Dermis blood vessel endothelial cell (primary cell): ENCODE measurements at places on chromosomes 7 and 10. TPM values are rescaled to one million over a fixed set of nuclear protein-coding genes. Genes with fewer than 3 reads are reported as not detected.

DNA sequence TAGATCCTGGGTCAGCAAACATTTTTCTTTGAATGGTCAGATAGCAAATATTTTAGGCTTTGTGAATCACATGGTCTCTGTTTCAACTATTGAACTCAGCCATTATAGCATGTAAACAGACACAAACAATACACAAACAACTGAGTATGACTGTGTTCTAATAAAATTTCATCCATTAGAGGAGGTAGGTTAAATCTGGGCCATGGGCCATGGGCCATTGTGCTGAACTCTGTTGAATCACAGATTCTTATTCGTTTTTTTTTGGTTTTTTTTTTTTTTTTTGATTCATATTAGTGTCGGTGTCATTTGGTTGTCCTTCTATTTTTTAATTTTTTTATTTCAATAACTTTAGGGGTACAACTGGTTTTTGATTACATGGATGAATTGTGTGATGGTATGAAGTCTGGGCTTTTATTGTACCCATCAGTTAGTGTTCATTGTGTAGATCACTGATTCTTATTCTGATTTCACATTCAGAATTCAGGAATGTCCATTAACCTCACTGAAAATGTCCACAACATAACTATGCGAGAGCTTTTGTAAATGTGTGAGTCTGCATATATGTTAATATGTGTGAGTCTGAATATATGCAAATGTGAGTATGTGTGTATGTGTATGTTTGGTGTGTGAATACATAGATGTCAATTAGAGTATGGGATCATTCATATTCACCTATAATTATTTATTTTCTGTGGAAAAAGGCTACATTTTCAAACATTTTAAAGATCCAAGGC lies 443.7 kb upstream of the GRM3 start:
- no peak for DNase-seq

DNA sequence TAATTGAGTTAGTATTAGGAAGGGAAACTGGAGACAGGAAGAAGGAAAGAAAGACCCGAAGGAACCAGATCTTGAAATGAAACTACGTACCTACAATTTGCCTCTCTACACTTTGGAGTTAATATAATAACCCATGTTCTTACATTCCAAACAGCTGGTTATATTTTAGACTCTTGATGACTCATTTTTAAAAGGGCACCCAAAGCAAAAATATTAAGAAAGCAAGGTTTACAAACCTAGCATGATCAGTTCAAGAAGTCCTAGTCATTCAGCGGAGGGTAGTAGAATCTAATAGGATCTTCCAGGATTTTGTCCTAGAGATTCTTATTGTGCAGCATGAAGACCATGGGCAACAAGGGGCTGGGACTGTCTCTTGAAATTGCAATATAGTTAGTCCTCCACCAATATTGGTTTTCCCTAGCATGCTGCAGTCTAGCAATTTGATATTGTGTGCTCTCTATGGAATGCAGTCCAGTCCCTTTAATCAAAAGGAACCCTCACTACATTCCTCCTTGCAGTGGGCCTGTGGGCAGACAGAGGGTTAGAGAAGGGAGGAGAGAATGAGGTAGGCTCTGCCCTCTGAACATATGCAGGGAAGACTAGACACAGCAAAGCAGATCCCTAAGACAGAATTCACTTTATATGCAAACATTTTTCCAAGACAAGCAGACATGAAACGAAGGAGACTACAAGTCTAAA lies 230.3 kb downstream of the INHBA start:
- DNase-seq, result no peak

- no peak for DNase-seq
Observed at GRCh38 chr7:69610374-69611084, 12.3 kb downstream of the AUTS2 start.

DNA sequence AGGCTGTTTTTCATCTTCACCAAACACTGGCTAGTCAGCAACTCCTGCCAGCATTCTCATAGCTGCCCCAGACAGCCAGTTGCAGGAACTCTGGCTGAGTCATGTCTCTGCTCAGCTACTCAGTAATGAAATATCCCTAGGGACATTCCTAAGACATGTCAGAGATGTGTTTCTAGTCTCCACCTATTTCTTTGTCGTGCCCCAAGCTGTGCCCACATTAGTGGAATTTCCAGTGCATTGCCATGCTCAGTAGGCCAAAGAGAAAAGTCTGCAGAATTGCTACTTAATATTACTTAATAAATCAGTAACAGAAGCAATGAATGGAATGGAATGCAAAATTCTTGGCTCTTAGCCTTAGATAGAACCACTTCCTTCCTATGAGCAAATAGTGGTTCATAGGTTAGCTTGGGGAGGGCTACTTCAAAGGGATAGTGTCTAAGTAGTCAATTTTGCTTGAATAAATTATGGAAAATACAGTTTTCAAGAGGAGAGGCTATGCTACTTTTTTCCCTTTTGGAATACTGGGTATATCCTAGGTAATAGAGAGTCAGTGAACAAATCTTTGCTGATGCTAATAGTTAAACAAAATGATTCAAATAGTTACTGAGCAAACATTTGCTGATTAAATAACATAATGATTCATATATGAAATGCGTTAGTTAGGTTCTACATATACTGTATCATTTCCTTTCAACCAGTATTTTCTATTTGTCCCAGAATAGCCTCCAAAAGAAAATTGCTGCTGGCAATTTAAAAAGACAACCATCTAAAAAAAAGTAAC lies 23.6 kb upstream of the SEMA3C start:
- peak; percentile 93 for DNase-seq

DNA sequence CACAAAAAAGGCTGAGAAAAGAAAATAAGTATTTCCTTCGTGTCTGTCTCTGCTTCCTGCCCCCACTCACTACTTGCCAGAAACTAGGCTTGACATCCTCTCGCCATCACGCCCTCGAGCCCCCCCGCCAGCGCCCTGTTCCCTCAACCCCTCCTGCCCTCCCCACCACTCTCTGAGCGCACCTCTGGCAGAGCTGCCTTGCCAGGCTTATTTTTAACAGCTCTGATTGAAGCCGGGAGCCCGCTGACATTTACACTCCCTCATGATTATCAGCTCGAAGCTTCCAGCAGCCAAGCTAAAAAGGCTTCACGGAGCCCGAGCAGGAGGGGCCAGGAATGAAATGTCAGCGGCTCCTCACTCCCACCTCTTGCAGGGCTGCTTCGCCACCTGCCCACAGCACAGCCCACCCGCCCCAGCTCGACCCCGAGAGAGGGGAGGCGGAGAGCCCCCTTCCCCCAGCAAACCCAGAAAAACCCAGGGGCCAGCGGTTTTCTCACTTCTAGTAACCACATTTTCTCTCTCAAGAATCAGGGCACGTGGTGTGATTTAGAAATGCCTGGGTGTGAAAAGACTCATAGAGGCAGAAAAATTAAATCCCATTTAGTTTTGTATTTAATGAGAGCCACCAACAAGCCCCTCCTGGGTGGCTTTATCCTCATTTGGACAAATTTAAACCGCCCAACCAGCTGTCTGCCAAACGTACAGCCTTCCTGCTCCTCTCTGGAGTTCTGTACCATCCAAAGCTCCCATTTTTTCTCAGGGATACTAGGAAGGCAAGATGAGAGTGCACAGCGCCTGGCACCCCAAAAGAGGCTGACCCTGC lies 89.3 kb downstream of the SLIT1 start:
- DNase-seq, result no peak

DNA sequence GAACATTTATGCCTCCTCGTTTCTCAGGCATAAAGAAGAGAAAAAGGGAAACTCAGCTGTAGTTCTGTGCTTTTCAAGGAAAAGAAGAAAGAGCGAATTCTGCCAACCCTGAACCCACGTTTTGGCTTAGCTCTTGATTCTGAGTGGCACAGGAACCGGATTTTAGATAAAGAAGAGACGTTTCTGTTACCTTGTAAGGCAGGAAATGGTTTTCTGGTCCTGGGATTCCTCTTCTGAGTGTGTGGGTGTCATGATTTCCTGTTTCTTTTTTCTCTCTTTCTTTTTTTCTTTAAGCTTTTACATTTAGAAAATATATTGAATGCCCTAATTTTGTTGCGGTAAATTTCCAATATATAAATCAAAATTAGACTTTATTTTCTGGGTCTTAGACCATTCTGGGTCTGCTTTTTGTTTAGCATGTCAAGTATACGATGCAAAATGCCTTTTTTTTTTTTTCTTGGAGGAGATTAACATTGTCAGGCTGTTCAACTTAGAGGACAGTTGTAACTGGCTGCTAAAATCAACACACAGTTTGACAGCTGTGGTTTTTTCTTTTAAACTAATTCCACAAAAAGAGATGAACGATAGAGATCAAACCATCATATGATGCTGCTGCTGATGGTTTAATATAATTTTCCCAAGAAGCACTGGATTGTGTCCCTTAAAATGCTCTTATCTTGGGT lies 190.8 kb downstream of the GATA3 start:
- no peak for DNase-seq

DNA sequence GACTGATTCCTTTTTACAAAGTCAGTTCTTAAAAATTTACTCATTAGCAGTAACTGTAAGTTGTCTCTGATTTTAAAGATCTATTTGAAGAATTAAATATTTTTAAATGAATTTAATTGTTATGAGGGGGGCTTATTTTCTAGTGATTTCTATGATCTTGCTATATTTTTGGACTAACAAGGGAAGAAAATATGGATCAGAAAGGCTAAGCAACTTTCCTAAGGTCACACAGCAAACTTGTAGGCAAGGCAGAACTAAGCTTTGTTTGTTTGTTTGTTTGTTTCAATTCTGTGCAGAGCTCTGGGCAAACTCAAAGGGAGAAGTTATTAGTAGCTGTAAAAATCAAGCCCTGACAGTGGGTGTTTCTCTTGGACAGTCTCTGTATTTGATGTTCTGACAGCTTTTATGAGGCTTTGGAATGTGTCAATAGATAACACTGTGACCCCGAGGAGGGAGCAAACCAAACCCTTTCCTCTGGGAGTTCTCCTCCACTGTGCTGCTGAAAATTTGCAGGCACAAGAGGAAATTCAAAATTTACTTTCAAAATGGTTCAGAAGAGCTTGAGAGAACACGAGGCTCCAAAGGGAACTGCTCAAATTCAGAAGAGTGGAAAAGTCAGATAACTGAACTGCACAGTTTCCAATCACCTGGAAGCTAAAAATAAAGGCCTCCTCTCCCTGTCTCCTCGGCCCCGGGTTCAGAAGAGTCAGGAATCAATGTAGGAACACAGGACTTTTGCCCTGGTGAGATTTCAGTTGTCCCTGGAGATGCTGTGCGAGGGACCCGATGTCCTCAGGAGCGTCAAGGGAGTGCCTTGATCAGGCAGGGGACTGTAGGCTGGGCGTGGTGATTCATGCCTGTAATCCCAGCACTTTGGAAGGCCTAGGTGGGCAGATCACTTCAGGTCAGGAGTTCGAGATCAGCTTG lies 325.7 kb downstream of the GATA3 start:
- no peak for DNase-seq

GRCh38 chr7:24715171-24715570 lies 42.1 kb downstream of the GSDME start:
- DNase-seq, result no peak

DNA sequence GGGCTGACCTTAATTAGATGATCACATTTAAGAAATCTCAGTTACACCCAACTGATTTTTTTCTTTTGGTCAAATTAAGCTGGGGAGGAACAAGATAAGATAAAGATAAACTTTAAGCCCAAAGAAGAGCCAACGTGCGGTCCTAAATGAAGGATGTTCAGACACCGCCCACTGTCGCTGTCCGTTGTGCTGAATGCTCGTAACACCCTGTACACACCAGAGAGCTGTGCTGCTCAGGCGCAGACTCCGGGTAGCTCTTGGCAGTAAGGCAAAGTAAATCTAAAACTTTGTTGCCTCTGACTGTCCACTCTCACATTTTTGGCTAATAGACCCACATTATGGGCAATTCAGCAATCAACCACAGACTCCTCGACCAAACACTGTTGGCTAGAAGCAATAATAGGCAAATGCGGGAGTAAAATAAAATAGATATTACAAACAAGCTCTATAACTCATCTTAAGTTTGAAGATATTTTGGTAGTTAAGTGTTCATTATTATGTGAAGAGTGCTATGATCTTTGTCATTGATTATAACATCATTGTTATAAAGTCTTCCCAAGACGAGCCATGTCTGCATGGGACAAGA lies 57.1 kb downstream of the PLPP4 start:
- DNase-seq, result peak; percentile 7

GRCh38 chr10:13527864-13528122 lies 1.0 kb downstream of the BEND7 start:
- peak; percentile 15 for DNase-seq

DNA sequence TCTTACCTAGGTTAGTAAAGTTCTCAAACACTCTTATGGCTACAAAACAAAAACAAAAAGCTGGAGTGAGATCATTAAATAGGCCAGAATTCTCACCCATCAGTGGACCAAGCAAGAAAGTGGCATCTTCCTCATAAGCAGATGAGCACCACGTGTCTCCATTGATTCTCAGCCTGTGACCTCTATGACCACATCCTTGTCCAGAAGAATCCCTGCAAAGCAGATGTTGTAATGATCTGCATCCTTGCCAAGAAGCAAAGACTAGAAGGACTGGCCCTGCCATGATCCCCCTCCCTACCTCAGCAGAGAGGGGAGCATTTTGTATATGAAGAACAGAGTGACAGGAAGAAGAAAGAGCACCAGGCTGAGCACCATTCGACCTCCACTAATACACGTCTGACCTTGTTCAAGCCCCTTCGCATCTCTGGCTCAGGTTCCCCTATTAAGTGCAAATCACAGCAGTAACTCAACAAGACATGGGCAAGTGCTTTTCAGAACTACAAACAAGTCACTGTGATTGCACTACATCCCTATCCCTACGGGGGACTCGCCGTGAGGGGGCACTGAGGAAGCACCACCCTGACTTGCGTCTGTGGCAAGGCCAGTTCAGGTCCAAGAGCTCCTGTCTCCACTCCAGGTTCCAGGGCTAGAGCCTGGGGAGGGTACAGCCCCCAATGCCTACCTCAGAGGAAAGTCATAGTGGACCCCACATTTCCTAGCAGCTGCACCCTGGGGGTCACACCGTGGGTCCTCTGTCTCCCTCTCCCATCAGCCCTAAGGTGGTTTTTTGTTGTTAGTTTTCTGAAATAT lies 22.2 kb upstream of the RASSF4 start:
- no peak for DNase-seq

DNA sequence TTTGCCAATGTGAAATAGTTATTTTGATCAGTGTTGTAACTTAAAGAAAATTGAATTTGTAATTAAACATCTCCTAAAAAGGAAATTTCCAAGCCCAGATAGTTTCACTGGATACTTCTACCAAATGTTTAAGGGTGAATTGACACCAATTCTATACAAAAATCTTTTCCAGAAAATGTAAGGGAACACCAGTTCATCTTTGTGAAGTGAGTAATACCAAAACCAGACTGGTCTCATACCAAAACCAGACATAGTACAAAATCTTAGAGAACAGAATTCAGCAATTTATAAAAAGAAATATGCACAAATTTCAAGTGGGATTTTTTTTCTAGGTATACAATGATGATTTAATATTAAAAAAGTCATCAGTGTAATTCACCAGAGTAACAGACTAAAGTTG lies 86.0 kb upstream of the ZNF32 start:
- DNase-seq, result no peak

DNA sequence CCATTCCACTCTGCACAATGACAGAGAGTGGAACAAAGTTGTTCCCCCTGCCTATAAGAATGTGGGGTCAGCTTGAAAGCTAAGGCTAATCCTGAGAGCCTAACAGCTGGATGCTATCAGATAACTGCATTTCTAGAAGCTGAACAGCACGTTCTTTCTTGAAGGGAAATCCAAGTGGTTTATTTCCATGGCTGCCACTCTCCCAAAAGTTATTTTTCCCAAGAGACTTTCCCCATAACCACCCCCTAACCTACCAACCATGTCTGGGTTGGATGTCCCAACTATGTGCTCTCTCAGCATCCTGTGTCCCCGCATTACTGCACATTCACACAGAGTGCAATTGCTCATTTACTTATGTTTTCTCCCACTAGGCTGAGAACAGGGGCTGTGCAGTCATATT lies 140.7 kb upstream of the ANKRD1 start:
- DNase-seq, result no peak

Gene IRF5
- 0.09 and 0.17 TPM in 2 replicates for total RNA-seq

Gene FUOM
- 11.2 and 24.8 TPM in 2 replicates for total RNA-seq

Gene IDI2
- not detected in 2 replicates for total RNA-seq
